Testis (tissue), 5 donors: ENCODE measurements at places on chromosomes 1 and 21.

DNA sequence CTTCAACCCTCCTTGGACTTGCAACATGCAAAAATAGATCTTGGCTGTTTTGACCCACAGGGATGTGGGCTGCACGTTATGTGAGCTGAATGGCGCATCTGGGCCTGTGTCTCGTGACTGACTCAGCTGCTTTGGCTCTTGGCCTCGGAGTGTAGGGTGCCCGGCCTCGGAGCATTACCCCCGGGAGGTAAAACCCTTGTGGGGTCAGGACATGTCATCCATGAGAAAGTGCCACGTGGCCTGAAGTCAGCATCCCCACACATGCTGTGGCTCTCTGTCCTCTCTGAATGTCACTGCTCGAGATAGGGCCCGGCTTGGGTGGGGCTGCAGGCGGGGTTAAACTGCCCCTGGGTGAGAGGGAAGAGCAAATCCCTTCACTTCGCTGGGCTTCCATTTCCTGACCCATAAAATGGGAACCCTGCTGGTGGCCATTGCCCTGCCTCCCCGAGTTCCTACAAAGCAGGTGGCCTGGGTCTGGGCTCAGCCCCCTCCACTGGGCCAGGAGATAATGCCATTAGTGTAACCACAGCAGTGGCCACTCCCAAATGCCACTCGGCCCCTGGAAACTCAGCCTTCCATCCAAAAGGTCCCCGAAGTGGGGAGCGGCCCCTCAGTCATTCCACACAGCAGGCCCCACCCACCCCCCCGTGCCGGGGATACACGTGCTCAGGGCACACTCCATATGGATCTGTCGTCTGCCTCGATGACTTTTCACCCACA lies 22.8 kb upstream of the TSPEAR start:
- no peak for DNase-seq

DNA sequence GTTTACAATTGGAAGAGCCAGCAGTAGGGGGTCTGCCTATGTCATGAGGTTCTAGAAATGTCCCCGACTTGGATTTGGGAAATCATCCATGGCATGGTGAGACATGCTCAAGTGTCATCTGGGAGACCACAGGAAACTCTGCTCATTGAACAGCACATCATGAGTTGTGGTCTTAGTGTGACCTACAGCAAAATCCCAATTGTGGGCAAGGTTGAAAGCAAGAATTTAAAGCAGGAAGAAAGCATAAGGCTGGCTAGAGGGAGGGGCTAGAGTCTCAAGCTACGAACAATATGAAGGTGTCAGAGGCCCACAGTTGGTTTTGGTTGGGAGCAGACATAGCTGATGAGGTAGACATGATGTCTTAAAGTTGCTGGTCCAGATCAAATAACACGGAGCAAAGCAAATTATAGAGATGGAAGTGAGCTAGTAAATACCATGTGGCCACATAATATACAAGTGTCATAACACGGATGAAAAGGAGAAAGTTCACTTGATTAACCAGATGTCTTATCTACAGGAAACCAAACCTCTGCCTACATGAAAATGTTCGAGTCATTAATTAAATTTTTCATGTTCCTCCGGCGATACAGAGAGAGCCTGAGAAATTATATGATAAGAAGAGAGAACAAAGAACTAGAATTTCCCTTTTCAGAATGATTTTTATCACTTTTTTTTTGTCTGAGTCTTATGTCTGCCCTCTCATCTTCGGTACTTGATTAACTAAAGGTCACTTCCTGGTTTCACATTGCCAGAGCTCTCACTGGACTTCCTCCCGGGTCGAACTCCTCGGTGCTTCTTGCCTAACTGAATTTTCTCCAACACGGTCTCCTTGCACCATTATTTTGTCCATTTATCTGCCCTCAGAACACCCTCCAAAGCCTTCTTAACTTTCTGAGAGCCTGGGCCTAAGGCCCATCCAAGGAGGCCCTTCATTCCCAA lies 67.5 kb upstream of the DUSP10 start:
- DNase-seq, result no peak

- DNase-seq, result no peak
These were observed 163.9 kb downstream of the LRRC40 start for GRCh38 chr1:70041317-70042045.

- no peak for DNase-seq
These were observed 128.5 kb downstream of the ZNF281 start for GRCh38 chr1:200281201-200281835.

DNA sequence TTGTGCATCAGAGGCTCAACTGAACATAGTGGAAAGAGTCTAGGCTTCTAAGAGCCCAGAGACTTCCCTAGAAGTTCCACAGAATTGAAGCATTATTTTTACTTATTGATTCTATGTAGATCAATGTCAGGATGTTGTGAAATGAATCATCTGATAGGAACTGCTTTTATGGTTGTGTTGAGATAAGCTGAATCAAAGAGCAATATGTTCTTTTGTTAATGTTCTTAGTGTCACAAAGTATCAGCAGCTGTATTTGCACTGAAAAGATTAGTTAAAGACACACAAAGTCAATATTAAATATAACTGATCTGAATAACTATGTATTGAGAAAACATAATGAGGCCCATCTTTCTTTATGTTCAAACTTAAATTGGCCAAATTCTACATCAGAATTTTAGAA lies 430.7 kb upstream of the ZRANB2 start:
- no peak for DNase-seq

DNA sequence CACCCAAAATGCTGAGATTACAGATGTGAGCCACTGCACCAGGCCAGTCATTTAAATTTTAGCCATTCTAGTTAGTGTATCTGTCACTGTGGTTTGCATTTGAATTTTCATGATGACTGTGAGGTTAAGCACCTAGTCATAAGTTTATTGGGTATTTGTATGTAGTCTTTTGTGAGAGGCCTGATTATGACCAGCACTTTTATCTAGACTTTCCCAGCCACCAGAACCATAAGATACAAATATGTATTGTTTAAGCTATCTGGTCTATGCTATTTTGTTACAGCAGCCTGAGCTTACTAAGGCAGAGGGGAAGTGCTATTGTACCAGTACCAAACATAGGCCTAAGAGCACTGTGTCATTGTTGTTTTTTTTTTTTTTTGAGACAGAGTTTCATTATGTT lies 19.9 kb upstream of the DNAJC6 start:
- no peak for DNase-seq

DNA sequence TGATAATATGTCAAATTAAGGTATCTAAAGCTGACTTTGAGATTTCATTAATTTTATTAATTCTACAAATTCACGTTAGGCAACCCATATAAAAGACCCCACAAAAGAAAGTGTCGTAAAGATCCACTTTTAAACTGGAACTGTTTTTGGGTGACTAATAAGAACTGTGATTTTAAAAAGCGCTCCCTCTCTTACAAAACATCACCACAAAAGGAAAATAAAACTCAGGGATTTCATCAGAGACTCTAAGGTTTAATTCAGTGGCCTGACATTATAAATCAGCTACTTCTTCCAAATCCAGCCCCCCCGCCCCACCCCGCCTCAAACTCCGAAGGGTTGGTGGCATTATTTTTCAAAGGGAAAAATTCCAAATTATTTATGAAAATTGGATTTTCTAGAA lies 2.7 kb downstream of the COL24A1 start:
- no peak for DNase-seq

DNA sequence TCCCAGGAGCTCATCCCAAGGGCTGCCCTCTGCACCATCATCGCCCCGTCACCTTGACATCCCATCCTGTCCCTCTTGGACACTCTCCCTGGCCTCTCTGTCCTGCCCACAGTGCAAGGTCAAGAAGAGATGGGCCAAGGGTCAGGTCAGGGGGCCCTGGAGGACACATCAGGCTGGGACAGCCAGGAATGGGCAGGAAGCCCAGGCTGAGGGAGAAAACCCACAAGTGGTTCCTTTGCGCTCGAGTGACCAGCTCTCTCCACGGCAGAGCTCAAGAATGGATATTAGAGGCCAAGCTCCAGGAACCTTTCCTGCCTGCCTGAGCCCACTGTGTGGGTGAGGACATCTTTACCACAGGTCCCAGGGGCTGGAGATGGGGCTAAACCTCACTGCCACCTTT lies 41.0 kb downstream of the KCNN3 start:
- DNase-seq, result no peak
